Substantia nigra (tissue), 51 donors: ENCODE measurements at places on chromosomes 3 and 15.

DNA sequence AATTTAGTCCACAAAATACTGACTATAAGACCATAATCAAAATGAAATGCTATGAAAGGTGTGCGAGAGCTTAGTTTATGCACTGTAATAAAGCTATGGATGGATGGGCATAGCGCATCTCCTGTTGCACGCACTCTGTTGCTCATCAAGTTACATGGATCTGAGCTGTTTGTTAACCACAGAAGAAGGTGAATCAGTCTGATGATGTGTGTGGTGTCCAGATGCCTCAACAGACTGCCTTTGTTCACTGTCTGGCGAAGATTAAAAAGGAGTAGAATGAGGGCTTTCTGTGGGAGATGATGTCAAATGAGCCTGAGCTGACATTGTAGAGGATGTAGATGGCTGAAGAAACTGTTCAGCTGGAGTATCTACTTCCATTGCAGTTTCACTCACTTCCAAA is 36.1 kb downstream of the NSMCE3 start:
- DNase-seq = no peak

DNA sequence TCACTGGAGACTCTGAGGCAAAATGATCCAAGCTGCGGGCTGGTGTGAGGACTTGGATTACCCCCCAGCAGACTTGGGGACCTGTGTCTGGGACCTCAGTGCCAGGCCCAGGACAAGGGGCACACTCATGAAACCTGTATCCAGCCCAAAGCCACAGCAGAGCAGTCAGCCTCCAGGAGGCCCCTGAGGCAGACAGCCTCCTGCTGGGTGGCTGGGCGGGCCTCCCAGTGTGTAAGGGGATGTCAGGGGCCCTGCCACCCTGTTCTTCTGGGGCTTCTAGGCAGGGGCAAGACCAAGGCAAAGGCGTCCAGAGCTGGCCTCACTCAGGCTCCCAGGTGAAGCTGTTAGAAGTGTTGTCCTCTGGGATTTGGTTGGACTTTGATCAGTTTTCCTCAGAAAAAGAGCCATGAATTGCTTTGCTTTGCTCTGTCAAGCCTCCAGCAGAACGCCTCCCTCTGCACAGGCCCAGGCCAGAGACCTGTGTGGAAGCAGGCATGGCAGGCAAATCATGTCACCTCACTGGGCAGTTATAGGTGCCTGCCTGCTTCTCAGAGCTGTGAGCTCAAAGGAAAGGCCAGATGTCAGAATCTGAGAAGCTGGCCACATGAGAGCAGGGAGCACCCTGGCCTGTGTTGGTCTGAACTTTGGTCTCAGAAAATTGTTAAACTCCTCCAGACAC is 77.4 kb downstream of the SMAD6 start:
- no peak for DNase-seq

- no peak for DNase-seq
These were observed 514 bp upstream of the PPP4R2 start for GRCh38 chr3:72996121-72996472.

DNA sequence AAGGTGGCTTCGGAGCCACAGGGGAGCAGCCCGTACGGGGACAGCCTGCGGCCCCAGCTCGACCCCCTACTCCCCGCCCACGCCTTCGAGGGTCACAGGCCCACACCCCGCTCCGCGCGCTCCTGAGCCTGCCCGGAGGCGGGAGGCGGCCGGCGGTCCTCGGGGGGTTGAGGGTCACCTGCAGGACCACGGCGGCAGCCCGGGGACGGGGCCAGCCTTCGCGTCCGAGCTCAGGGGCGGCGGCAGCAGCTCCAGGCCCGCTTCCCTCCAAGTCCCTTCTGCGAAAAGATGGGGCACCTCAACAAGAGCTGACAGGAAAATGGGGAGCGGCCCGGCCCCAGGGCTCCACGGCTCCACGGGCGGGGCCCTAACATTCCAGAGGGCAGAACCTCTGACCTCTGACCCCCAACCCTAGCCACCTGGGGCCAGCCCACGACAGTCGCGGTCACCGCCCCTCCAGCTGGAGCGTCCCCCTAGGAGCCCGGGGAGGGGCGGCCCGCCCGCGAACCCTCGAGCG is 428 bp downstream of the LYSMD4 start:
- no peak for DNase-seq

GRCh38 chr3:4581498-4581897 is 88.3 kb downstream of the ITPR1 start:
- no peak for DNase-seq

GRCh38 chr15:63048776-63049665 is 6.5 kb downstream of the TPM1 start:
- DNase-seq = no peak

- no peak for DNase-seq
These were observed 101.2 kb upstream of the C15orf61 start for GRCh38 chr15:67419705-67420104.

GRCh38 chr3:10949197-10949596 is 43.4 kb upstream of the SLC6A1 start:
- DNase-seq = peak; percentile 44
